Astrocyte of the spinal cord (primary cell): ENCODE measurements at places on chromosomes 12 and 14.

GRCh38 chr12:19482036-19482435, 42.7 kb downstream of the AEBP2 start:
- DNase-seq = no peak

DNA sequence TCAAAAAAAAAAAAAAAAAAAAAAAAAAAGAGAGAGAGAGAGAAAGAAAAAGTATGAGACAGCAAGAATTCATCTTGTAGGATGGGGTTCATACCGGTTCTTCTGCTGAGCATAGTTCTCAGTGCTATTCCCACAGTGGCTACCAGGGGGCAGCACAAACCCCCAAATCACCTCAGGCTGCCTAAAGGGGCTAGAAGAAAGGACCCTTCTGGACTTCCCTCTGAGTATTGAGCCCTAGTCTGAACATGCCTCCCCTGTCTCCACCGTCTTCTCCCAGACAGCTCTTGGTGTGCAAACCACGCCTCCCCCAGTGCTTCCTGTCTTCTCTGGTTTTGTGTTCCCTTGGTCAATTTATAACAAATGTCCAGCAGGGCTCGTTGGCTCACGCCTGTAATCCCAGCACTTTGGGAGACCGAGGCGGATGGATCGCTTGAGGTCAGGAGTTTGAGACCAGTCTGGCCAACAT, 31.3 kb upstream of the SMUG1 start:
- DNase-seq = peak; percentile 74

DNA sequence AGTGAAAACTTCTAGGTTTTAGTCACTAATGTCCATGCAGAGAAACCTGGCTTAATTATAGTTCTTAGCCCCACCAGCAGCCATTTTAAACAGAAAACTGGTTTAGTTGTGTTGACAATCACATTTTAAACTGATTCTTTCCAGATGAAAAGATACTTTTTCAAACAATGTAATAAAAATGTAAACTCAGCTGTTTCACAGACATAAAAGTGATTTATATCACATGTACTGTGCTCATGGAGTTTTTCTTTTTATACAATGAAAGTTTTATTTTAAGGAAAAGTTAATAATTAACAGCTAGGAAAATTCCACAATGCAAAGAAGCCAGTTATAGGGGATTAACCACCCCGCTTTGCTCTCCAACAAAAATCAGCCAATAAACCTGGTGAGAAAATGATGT, 129.7 kb downstream of the PAX9 start:
- no peak for DNase-seq

DNA sequence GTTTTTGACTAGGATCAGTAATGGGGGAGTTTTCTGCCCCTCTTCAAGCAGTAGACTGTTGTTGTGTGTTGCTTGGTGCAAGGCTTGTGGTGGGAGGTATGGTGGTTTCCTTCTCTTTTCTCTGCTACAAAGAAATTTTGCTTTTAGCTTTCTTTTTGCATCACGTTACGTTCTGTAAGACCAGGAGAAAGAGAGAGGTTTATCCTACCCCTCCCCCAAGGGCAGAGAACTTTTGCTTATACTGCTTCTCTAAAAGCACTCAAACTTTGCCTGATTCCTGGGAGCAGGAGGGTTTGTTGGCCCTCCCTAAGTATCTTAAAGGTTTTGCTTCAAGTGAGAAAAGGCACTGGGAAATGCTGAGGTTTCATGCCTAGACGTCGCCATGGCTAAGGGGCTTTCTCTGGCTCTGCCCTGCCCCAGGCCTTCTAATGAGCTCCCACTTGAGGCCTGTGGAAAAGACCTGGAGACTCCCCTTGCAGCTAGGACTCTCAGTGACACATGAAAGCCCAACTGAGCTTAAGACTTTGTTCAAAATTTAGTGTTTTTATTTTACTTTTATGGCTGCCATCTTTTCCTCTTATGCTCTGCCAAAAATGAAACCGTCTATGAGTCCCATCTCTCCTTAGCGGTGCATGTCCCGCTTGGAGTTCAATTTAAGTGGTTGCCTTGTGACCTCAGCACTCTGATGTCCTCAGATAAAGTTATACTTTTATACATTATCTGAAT, 49.2 kb downstream of the EIF2S3B start:
- DNase-seq = no peak

DNA sequence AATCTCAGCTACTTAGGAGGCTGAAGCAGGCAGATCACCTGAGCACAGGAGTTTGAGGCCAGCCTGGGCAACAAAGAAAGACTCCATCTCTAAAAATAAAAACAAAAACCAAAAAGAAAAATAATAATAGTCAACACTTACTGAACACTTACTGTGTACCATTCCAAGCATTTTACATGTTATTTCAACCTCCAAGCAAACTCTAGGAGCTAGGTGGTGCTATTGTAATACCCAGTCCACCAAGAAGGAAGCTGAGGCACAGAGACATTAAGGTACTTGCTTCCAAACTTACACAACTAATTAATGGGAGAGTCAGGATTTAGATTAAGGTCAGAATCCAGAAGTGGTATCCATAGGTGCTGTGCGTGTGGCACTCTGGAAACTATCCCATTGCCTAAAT, 13.7 kb upstream of the OR6J1 start:
- DNase-seq = peak; percentile 70

DNA sequence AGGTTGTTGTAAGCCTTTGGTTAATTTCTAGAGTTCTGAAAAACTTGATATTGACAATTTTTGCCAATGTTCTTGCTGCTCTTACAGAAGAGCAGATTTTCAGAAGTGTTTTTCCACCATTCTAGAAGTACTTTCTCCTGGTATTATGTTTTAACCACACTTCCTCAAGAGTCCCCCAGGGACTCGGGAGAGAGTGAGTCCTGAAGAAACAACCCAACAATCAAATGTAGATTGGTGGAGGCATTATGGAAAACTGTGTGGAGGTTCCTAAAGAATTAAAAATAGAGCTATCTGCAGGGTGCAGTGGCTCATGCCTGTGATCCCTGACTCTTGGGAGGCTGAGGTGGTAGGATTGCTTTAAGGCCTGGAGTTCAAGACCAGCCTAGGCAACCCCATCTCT, 26.7 kb downstream of the OR10P1 start:
- no peak for DNase-seq

DNA sequence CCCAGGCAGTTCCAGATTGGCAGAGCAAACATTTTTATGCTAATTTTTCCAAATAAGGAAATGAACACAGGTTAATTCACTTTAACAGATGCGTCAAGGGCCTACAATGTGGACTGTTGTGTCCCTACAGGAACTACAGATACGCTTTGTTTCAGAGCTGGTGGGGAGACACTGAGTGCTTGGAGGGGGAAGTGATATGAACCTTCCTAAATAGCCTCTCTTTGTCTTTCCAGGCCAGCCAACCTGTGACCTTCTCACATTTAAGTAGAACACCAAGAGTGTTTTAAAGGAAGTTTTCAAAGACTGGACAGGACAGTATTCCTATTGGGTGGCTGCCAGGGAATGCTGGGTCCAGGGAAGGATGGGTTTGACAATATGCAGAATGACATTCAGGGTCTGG, 141.3 kb downstream of the ZNF664 start:
- DNase-seq = no peak

DNA sequence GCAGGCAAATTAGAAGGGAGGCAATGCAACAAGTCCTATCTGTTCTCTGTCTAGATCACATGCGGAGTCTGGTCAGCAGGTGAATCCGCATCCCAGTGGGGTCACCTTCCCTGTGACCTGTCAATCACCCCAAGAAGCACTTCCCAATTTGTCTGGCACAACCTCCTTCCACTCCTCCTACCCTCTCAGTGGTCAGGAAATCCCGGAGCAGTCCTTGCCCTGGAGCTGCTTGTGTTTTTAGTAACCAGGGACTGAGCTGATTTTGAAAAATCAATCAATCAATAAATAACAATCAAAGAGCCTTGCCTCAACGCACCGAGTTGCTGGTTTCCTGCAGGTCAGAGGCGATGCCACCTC, 572 bp upstream of the ACSS3 start:
- peak; percentile 43 for DNase-seq

GRCh38 chr12:46303039-46303666, 34.3 kb upstream of the SLC38A1 start:
- DNase-seq = peak; percentile 25

GRCh38 chr12:124680863-124681778, 113.7 kb upstream of the NCOR2 start:
- DNase-seq = peak; percentile 75

GRCh38 chr12:54704202-54704601, 56.0 kb upstream of the DCD start:
- no peak for DNase-seq

DNA sequence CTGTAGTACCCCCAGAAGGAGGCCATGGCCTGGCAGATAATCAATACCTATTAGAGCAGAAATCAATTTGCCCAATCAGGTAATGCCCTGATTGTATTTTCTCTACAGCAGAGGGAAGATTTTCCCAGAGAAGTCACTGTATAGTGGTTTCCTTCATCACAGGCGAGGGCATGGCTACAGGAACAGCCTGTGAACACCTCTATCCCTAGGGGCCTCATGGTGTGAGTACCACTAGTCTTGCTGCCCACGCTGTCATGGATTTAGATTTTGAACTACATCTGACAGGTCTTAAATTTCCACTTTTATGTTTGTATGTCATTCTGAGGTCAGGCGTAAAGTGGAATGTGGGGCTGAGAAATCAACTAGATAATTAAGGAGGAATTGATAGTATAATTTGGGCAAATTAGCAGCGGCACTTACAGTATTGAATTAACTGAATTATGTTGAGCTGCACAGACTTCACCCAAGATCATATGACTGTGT, 42.4 kb upstream of the STXBP6 start:
- DNase-seq = no peak

- DNase-seq = no peak
Measured at GRCh38 chr12:92732216-92732615, 29.4 kb downstream of the PLEKHG7 start.

DNA sequence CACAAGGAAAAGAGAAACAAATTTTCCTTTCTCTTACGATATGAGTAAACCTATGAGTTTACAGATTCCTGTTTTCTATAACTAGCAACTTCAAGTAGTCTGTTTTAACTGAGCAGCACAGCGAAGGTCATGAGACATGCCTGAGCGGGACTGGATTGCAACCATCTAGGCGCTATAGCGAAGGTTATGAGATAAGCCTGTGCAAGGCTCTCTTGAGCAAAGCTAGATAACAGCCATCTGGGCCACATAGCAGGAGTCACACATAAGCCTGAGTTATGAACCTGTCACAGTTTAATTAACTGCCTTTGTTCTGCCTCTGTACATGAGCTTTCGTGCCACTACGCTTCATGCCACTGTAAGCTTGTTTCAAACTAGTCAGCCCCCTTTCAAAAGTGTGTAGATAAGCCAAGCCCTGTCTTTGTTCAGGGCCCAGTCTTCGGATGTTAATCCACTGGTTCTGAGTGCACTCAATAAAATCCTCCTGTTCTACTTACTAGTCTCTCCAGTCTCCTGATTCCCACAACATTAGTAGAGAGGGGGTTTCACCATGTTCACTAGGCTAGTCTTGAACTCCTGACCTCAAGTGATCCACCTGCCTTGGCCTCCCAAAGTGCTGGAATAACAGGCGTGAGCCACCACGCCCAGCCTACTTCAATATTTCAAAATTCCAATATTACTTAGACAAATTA, 47.1 kb downstream of the SEC23A start:
- no peak for DNase-seq

DNA sequence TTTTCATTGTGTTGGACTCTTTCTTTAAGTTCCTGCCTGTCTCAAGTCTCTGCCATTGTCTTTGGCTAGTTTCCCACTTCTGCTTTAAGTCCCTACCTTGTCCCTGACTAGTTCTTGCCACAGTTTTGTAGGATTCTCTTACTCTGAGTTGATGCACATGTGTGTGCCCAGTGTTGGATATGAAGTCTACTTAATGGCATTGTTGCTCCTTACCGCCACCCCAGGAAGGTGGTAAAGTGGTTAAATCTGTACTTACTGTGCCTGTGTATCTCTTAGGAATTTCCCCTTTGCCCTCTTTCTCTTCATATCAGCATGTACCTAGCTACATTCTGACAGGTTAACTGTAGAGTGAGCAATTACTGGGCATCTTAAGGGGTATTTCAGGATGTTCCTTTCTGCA, 227.1 kb downstream of the NUBPL start:
- DNase-seq = no peak

GRCh38 chr12:2679068-2679815, 115.5 kb upstream of the FKBP4 start:
- no peak for DNase-seq

DNA sequence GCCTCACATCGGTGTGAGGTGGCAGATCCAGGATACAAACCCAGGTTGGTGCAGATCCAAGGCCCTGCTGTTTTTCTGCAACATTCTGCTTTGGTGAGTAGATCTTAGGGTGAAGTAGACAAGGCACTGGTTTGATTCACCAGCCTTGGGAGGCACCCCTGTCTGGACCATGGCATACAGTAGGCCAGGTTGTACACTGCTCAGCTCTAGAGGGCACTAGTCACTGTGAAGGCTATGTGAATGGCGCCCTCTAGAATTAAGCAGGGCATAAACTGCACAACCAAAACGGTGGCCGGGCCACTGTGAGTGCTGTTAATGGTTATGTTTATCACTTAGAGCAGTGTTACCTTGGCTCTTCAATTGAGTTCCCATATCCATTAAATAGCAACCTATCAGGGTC, 280.6 kb upstream of the PWP1 start:
- no peak for DNase-seq

- no peak for DNase-seq
Measured at GRCh38 chr12:38141239-38141638, 175.3 kb upstream of the ALG10B start.

DNA sequence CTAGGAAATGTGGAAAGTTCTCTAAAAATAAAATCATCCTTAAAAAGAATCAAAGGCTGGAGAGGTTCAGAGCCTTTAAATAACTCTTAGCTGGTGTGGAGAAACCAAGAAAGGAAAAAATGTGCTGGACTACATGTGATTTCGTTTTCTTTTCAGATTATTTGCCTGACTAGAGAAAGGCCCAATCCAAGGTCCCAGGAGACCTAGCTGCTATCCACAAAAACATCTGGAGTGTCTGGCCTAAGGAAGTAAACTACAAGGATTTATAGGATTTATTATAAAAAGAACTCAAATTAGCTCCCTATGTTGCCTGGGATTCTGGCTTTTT, 774 bp upstream of the TMEM30B start:
- no peak for DNase-seq

- no peak for DNase-seq
Measured at GRCh38 chr14:34237677-34238076, 224.4 kb downstream of the SPTSSA start.
